ENCODE measurements at places on chromosomes 3 and 15. TPM values are rescaled to one million over a fixed set of nuclear protein-coding genes. Genes with fewer than 3 reads are reported as not detected.

The FGF7 gene
- 39.2 TPM for total RNA-seq

DNA sequence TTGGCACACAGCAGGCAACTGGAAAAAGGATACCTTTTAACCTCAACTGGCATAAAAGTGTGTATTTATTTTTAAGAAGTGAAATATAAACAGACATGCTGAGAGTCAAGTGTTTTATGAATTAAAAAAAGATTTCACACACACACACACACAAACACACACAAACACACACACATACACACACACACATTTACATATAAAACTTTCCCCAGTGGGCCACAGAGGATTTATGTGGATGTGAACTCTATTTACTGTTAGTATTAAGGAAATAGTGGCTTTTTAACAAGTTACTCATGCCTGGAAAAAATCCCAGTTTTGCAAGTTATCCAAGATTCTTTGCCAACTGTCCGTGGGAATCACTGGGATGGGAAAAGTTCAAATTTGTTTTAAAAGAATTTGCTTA is 725.9 kb upstream of the NR2F2 start:
- peak; percentile 87 for DNase-seq

The RASL12 gene
- 0.94 TPM for total RNA-seq

DNA sequence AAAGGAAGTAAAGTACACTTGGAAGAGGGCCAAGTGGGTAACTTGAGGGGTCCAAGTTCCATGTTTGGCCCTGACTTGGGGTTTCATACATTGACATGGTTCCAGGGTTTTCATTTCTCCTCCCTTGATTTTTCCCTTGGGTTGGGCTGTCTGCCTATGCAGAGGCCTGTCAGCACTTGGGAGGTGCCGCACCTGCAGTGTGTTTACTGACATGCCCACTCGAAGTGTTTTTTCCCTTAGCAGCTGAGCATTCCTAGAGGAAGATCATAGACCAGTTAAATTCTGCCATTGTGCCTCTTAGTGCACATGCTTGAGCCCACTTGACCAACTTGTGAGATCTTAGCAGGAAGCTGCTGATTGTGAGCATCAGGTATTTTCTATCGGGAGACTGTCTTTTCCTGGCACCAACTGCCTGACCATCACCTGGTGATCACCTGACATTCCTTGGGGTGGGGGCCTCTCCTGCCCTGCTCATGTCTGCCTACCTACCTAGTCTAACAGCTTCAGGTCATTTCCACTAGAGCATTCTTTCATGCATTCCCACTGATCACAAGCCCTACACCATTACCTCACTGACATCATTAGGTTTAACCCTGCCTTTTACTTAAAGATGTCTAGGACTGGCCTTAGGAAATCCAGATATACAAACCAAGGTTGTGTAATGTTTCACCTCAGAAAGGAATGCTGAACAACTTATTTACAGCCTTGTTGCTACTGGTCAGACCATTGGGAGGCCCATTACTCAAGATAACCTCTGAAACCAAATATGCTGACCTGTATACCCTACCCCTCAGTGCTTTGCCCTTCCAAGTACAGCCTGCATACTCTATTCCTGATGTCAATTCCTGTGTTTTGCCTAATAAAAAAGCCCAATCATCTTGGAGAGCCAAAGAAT is 68.3 kb downstream of the CD47 start:
- no peak for DNase-seq

GRCh38 chr3:184538666-184539431 is 22.7 kb upstream of the EPHB3 start:
- DNase-seq, result no peak

All from myocyte (in vitro differentiated cells).